ENCODE measurements at places on chromosomes 13 and 19.

DNA sequence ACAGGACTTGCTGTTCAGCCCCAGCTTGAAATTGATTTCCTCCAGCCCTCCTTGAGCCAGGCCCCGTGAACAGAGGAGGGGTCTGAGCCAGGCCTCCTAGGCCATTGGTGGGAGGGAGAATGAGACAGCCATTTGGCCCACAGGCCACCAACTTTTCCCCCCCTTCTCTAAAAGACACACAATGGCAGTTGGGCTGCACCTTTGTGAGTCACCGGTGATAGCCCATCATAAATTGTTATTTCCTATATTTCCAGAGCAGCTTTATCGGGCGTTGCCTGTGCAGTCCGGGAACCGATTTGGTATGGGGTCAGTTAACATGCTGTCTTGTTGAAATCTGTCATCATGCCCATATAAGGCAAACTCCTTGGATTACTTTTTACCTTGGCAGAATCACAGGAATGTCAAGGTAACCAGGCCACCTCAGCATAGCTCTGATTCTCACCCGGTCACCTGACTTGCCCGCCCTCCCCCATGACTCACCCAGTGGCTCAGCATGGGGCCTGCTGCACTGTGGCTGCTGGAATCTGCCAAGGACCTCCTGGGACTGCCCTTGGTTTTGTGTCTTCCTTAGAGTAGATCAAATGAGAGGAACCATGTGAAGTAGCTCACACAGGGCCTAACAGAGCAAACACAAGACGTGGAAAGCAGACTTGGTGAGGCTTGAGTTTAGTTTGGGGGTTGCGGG is 36.1 kb downstream of the ACTN4 start:
- DNase-seq: peak; percentile 79

- DNase-seq: peak; percentile 14
Observed at GRCh38 chr19:44050740-44051649, 841 bp upstream of the ZNF223 start.

GRCh38 chr13:48979892-48980291 is 4.2 kb downstream of the FNDC3A start:
- DNase-seq: no peak

DNA sequence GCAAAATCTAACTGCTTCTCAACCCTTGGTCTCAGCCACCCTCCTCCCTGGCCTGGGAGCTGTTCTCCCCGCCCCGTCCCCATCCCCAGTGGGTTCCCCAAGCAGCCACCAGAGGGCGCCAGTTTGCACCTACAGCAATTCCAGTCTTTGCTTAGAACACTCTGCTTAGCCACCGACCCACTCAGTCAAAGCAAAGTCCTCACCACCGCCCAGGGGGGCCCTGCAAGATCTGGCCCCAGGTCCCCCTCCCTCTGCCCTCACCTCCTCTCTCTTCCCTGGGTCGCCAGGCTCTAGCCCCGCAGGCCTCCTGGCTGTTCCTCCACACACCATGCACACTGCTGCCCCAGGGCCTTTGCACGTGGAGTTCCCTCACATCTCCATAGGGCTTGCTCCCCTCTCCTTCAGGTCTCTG is 12.4 kb downstream of the TMEM143 start:
- DNase-seq: peak; percentile 66

GRCh38 chr13:71939186-71939585 is 72.2 kb upstream of the DACH1 start:
- no peak for DNase-seq

DNA sequence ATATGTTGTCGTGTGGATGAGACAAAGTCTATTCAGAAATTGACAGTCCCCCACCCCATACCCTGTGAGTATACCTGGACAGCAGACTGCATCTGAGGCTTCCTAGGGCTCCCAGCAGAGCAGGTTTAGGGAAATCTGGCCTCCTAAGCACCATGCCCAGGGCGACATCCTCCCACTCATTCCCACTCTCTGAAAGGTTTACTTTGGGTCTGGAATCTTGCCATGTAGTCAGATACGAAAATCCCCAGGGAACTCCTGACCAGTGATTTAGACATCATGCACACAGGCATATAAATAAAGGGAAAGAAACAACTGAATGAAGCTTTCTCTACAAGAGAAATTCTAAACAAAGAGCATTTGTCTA is 717 bp upstream of the NALCN start:
- DNase-seq: peak; percentile 55

GRCh38 chr13:93260591-93260990 is 34.0 kb downstream of the GPC6 start:
- peak; percentile 49 for DNase-seq

- DNase-seq: no peak
Observed at GRCh38 chr19:33085570-33086128, 4.7 kb downstream of the GPATCH1 start.

DNA sequence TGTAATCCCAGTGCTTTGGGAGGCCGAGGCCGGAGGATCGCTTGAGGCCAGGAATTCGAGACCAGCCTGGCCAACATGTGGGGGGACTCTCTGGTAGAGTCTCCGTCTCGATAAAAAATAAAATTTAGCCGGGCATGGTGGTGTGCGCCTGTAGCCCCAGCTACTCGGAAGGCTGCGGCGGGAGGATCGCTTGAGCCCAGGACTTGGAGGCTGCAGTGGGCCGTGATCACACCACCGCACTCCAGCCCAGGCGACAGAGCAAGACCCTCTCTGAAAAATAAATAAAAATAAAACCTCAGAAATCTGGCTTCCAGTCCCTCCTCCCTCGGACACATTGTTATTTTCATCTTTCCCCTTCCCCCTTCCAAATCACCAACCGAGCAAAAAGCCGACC is 332 bp downstream of the IRGQ start:
- no peak for DNase-seq

DNA sequence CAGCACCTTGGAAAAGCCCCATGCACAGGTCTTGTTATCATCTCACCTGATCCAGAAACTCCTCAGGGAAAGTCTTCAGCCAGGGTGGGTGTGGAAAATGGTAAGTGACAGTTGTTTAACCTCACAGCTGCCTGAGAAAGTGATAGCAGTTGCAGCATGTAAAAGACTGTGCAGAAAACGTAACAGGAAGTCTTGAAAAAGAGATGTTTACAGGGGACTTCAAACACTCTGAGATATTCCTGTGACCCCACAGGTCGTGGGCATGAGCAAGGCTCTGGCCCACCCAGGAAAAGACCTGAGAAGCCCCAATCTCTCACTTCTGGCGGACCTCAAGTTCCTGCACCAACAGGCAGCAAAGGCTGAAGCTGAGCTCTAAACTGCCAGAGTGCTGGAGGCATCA is 826.9 kb downstream of the UQCRFS1 start:
- DNase-seq: no peak

- no peak for DNase-seq
Observed at GRCh38 chr19:20660473-20661140, 764 bp downstream of the ZNF626 start.

DNA sequence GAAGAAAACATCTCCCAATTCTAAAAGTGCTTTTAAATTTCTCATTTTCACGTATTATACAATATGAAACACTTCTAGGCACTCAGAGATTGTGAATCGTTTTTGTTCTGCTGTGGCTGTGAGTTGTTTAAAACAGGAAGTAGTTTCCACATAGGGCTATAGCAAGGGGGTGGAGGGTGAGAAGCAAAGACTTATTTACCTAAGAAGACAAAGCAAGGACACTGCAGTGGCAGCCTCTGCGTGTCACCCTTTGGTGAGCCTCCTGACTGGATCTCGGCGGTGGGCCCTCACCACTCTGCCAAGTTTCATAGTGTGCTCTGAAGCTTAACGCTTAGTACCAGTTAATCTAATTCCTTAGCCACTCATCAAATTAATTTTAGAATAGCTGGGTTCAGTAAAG is 56.8 kb downstream of the TNFSF13B start:
- DNase-seq: no peak

GRCh38 chr19:35468637-35469036 is 20.6 kb downstream of the FFAR2 start:
- DNase-seq: peak; percentile 16

DNA sequence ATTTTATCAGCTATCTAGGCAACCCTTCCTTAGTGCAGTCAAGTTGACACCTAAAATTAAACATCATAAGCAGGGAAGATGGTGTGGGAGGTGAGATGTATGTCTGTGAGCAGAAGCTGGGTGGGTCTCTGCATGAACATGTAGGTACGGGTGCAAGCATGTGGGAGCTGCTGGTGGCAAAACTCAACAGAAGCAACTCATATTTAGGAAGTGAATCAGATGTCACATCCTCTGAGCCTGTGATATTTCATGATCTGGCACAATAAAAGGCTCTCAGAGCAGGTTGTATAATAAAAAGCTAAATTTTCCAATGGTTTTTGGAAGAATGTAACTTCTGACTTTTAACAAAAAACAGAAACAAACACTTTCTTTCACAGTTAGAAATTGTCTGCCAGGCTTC is 44.4 kb downstream of the C1QTNF9 start:
- no peak for DNase-seq

GRCh38 chr13:99063952-99064351 is 86.1 kb upstream of the DOCK9 start:
- no peak for DNase-seq

DNA sequence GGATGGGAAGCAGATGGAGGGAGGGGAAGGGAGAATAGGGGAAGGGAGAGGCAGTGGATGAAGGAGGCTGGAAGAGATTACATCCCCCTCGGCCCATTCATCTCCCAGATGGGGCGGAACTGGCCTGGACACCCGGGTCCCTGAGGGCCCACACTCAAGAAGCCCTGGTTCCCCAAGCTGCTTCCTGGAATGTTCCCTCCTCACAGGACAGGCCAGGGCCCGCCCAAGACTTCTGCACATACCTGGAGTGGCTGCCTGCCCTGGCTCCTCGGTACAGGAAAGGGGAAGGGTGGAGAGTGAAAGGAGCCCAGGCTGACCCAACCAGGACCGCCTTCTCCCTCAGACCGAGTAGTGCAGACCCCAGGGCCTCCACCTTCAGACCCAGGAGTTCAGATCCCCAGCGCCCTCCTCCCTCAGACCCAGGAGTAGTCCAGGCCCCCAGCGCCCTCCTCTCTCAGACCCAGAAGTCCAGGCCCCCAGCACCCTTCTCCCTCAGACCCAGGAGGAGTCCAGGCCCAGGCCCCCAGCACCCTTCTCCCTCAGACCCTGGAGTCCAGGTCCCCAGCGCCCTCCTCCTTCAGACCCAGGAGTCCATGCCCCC is 489 bp downstream of the NTF4 start:
- no peak for DNase-seq

DNA sequence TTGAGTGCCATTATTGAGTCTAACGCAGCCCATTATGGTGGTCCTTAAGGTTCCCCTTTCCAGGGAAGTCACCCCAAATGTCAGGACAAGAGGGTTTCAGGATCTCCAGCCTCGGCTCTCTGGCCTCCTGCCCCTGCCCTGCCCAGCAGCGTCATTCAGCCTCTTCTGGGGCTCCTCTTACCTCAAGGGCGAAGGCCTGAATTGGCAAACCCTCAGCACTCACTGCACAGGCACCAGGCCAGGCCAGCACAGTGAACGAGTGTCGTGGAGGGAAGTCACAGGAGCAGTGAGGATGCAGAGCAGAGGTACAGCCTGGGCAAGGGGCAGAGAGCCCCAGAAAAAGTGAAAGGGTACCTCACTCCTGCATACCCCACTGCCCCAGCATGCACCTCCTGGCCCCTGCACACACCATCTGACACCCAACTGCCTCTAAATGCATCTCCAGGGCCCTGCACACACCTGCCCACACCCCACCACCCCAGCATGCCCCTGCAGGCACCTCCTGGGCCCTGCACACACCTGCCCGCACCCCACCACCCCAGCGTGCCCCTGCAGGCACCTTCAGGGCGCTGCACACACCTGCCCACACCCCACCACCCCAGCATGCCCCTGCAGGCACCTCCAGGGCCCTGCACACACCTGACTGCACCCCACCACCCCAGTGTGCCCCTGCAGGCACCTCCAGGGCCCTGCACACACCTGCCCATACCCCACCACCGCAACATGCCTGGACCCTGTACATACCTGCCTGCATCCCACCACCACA is 19.8 kb downstream of the SLC25A42 start:
- no peak for DNase-seq

DNA sequence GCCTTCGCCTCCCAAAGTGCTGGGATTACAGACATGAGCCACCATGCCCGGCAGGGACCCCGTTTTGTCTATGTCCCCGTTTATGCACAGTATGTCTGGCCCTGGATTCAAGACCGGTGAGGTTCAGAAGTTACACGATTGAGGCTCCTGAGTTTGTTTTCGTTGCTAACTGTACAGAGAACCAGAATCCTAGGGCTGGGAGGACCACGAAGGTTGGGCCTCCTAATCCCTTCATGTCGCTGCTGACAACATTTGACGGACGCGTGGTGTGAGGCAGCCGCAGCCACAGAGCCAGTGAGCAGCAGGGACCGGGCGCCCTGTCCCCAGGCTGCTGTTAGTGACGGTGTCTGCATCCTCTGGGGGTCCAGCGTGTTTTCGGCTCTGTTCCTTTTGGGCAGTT is 91.4 kb downstream of the ATP11A start:
- no peak for DNase-seq

GRCh38 chr13:92838786-92839185 is 387.8 kb upstream of the GPC6 start:
- no peak for DNase-seq

DNA sequence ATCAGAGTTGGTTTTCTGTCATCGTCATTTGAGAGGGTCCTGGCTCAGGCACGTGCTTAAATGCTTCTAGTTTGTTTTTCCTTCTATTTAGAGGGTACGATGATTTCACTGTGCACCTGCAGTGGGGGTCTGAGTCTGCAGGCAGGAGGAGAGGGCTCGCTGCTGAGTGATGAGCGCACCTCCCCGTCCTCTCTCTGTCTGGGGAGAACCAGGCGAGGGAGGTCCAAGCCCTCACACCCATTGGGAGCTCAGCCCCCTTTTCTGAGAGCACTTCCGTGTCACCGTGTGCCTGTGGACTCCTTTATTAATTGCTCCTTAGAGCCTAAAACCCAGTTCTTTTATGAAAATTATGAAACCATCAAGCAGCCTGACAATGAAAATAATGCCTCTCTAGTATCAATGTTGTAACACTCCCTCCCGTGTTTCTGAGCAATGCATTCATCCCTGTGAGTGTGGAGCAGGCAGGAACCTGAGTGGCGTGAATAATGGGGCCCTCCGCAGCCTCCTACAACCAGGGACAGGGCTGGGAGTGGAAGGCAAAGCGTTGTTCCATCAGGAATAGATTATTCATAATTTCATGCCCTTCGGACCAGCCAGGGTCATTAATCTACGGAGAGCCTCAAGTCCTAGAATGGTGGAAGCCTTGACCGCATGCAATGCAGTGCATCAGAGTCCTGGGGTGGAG is 191.6 kb downstream of the UQCRFS1 start:
- DNase-seq: no peak

DNA sequence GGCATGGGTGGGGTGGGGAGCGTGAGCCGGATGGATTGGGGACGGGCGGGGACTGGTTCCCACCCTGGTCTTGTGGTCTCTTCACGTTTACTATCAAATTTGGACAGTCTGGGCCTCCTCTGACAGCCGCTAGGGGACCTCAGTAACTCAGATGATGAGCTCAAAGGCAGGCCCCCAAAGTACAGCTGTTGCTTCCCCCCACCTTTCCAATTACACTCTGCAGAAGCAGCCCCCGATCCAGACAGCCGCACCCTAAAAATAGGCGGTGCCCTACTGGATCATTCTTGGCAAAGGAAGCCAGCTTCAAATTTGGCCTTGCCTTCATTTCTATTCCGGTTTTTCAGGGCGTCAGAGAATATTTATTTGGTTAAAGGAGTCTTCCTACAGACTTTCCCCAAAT is 1.9 kb upstream of the FOXO1 start:
- peak; percentile 51 for DNase-seq

- peak; percentile 72 for DNase-seq
Observed at GRCh38 chr19:33052352-33052972, 12.2 kb downstream of the RHPN2 start.

All from adipocyte (in vitro differentiated cells).